AML-193 (cell line): ENCODE measurements at places on chromosomes 16 and 17.

GRCh38 chr16:3938843-3939624 lies 58.5 kb upstream of the CREBBP start:
- DNase-seq, result no peak

GRCh38 chr16:68704232-68704867 lies 32.7 kb upstream of the CDH1 start:
- DNase-seq, result peak; percentile 2

DNA sequence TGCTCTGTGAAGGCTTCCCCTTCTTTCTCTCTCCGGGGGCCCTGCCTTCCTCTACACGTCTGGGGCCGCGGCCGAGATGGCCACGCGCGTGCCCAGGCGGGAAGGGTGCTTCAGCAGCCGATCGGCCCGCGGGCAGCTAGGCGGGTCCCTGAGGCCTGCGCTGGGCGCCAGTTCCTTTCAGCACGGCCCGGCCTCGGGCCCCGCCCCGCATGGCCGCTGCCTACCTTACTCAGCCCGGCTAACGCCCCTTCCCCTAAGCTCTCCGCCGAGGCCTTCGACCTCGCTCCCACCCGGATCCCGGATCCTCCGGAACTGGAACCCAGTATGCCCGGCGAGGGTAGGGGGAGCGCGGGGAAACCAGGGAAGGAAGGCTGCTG lies 335 bp downstream of the TMEM11 start:
- no peak for DNase-seq

DNA sequence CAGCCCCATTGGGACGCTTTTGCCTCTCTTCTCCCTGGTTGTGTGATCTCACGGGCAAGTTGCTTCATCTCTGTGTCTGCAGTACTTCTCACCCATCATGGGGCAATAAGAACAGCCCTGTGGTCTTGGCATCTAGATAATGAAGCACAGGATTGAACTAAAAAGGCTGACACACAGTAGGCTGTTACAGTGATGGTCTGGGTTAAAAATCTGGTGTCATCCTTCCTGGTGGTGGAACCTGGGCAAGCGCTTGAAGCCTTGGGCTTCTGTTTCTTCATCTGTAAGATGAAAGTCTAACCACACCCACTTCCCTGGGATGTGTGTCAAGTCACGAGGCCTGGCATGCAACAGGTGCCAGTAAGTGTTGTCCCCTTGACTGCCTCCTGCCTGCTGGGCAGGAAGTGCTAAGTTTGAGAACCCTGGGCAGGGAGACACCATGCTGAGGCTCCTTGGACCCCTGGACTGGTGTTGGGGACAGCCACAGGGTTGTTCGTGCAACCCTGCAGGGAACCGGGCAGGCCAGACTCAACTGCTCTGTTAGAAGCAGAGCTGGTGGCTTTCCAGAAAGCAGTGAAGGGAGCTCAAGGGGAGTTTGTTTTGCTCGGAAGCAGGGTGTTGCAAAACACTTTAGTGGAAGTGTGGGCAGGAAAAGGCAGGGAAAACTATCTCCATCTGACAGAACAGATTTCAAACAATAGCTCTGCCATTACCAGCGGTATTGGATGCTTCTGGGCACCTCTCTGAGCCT lies 5.9 kb upstream of the MAP2K3 start:
- peak; percentile 47 for DNase-seq

GRCh38 chr16:84726669-84727467 lies 27.1 kb downstream of the USP10 start:
- DNase-seq, result peak; percentile 88

DNA sequence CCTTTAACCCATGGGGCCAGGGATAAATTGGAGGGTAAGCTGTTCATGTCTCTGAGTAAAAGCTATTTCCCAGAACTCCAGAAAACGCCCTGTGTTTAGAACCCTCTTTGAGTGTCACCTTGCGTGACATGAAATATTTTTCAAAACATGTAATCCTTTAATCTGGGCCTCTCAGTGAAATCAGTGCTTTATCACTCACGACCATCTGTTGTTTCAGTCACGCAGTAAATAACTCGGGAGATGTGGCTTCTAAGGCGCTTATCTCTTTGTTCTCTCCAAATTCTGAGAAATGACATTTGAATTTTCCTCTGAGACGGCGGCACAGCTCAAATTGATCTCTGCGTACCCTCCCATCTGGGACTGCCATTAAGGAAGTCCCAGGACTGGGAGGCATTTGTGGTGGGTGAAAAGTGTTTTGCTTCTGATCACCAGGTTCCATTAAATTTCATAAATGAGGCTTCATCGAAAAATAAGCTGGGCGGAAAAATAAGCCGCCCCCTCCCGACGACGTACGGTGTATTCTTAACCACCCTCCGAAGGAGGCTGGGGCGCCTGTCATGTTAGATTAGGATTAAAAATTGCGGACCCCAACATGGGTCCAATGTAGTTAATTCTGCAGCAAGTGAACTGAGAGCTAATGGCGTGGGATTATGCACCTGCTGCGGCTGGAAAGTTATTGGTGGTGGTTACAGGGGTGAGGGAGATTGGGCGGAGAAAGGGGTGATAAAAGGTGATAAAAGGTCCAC lies 12.7 kb downstream of the WFDC1 start:
- no peak for DNase-seq

DNA sequence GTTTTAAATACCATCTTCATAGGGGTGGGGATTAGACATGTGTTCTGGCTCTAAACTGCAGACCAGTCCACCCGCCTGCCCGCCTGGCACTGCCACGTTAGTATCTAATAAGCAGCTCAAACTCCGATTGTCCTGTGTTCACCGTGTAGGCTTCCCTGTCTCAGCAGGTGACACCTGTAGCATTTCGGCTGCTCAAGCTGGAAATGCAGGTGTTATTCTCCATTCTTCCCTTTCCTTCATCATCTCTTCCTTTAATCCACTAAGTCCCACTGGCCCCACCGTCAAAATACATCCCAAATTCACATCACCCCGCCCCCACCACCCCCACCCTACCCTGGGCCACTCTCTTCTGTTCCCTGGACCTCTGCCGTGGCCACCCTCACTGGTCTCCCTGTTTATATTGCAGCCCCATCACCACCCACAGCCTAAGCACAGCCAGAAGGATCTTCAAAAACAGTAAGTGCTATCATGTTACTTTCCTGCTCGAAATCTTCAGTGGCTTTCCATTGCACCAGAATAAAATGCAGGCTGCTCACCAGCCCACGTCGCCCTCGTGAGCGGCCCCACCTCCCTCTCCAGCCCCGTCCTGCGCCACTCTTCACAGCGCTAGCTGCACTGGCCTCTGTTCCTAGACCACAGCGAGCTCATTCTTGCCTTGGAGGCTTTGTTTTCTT lies 65.1 kb downstream of the RTN4RL1 start:
- DNase-seq, result no peak

- no peak for DNase-seq
Measured at GRCh38 chr17:83050651-83051395, 28.6 kb upstream of the METRNL start.

- no peak for DNase-seq
Measured at GRCh38 chr16:27906883-27907282, 156.6 kb downstream of the GSG1L start.

- no peak for DNase-seq
Measured at GRCh38 chr16:14564861-14565687, 65.0 kb downstream of the PARN start.

DNA sequence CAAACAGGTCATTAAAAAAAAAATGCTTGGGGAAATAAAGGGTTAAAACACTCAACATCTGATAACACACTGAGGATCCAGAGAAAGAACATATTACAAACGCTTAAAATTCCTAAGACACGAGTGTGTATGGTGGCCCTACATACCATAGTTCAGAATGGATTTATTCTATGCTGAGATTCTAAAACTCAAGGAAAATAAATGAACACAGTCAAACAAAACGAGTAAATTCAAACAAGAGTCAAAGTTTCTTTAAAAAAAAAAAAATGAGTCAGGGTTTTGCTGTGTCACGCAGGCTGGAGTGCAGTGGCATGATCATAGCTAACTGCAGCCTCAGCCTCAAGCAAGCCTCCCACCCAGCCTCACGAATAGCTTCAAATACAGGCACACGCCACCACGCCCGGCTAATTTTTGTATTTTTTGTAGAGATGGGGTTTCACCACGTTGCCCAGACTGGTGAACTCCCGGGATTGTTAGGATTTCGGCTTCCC lies 17.4 kb downstream of the CRK start:
- no peak for DNase-seq

DNA sequence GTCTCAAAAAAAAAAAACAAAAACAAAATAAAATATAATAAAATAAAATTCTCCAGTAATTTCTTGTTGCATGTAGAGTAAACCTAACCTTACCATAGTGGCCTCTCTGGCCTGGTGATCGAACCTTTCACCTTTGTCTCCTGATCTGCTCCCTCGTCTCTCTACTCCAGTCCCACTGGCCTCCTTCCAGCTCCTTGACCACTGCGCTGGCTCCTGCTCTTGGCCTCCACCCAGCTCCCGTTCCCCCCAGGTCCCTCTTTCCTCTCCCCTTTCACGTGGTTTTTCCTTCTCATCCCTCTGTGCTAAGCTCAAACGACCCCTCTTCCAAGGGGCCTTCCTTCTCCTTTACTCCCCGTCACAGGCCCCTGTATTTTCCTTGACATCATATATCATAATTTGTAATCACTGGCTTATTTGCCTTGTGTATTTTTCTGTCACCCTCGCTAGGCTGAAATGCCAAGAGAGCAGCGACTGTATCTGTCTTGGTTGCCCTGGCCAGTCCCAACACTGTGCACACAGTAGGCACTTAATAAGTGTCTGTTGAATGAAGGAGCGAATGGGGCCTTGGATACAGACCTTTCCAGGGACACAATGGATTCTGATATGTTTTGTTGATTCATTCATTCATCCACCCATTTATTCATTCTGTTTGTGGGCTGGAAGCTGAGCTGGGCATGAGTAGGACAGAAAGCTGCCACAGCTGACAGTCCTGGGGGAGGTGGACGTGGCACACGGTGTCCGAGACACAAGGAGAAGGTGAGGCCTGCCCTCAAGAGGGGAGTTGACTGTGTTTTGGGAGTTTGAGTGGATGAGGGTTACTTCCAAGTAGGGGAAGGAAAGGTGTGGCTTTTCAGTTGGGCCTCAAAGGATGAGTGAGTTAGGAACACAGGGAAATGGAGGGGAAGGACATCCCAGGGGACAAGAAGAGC lies 5.8 kb upstream of the SCN4A start:
- no peak for DNase-seq

DNA sequence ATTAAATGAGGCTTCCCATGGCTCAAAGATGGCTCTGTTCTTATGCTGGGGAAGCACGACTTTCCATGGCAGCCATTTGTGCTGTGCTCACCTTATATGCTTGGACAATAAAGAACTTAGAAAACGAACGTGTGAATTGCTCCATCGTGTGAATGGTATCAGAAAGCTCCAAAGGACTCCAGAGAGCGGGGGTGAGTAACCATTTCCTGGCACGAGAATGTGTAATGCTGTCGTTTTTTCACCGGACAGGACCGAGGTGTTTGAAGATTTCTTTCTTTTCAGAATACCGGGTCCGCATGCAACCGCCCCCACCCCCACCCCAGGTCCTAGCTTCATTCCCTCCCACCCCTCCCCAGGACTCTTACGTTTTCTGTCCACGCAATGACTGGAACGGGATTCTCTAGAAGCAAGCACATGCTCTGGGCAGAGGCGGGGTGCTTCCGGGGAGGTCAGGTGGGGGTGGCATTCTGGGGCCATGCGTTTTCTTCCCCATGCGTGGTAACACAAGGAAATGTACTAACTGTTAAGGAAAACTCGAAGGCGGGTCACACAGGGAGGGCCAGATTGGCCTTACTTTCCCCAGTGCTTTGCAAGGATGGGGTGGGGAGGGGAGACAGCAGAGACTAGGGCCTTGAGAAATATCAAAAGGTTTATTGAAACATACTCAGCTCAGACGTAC lies 26.2 kb downstream of the GPRC5B start:
- no peak for DNase-seq

- DNase-seq, result no peak
Measured at GRCh38 chr17:10196384-10196895, 2.0 kb downstream of the GAS7 start.

DNA sequence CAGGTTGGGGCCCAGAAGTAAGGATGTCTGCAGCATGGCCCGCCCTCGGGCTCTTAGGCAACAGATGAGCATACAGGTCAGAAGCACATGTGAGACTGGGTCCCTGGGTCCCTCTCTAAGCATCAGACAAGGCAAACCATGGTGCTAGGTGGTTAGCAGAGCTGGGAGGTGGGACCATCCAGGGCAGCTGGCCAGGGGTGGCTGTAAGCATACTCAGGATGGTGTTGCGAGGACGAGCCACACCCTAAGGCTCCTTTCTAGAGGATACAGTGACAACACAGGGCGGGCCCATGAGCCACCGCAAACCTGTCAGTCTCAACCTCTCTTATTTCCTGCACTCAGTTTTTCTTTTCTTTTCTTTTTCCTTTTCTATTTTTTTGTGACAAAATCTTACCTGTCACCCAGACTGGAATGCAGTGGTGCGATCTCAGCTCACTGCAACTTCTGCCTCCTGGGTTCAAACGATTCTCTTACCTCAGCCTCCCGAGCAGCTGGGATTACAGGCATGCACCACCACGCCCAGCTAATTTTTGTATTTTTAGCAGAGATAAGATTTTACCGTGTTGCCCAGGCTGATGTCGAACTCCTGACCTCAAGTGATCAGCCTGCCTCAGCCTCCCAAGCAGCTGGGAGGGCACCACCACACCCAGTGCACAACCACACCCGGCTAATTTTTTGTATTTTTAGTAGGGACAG lies 3.6 kb downstream of the FA2H start:
- no peak for DNase-seq

- no peak for DNase-seq
Measured at GRCh38 chr17:32828822-32829221, 48.1 kb downstream of the MYO1D start.

GRCh38 chr16:11799509-11800381 lies 2.7 kb upstream of the ZC3H7A start:
- peak; percentile 57 for DNase-seq

- no peak for DNase-seq
Measured at GRCh38 chr16:51268237-51268636, 117.2 kb upstream of the SALL1 start.

GRCh38 chr17:35588196-35588920 lies 1.2 kb downstream of the AP2B1 start:
- peak; percentile 25 for DNase-seq

DNA sequence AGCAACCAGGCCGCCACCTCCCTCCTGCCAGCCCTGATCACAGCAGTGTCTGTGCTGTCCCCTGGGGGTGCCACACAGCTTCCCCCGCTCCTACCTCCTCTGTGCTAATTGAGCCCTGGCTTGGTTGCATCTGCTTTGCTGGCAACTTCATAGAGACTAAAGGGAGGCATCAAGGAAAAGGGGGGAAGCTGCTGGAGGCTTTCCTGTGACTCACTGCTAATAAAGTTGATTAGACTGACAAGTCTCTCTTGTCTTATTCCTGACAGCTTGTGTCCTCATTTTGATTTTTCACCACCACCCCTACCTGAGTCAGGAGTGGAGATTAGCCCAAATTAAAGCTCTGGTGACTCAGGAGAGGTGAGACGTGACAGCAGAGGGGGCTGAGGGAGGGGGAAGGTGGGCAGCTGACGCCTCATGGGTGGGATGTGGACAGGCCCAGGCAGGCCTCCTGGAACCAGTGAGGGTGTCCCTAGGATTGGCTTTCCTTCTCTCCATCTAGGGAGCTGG lies 310.0 kb downstream of the CBLN1 start:
- DNase-seq, result no peak

GRCh38 chr16:1541293-1542165 lies 8.1 kb downstream of the TMEM204 start:
- no peak for DNase-seq

- DNase-seq, result no peak
Measured at GRCh38 chr16:48629016-48629415, 19.0 kb upstream of the N4BP1 start.
